Activated naive CD8-positive, alpha-beta T cell treated with anti-CD3 and anti-CD28 coated beads, Interleukin-2, amount 10 ng/mL, durations not matched to agents 7 days and 5 days (primary cell): ENCODE measurements at places on chromosomes 7 and 10.

- DNase-seq = no peak
Observed at GRCh38 chr7:33836797-33837355, 68.5 kb upstream of the BMPER start.

DNA sequence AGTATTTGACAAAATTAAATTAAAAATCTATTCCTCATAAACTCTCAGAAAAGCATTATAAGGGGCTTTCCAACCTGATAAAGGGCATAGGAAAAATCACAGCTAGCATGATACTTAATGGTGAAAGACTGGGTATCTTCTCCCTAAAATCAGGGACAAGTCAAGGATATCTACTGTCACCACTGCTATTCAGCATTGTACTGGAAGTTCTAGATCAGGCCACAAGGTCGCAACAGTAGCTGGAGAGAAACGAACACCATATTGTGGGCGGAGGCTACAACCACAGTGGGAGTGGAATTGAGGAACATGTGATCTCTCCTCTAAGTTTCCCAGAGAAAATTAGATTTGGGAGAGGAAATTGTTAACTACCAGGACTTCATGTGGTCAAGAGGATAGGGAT is 70.0 kb upstream of the NAMPT start:
- DNase-seq = no peak

- no peak for DNase-seq
Observed at GRCh38 chr10:70668454-70668970, 3.8 kb upstream of the ADAMTS14 start.

DNA sequence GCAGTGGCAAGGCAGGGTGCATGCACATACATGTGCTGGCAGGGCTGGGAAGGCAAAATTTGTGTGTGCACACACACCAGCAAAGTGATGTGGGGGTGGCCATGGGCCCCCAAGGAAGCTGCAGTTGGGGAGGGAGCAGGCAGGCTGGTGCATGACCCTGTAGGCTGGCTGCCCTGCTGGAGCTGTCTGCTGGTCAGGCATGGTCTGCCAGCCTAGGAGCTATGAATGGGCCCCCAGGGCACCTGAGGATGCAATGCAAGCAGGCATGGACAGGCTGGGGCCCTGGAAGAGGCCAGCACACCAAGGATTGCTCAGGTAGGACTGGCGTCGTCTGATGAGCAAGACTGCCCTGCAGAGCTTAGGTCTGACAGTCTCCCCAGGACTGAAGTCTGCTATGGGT is 18.2 kb upstream of the PPP1R3A start:
- no peak for DNase-seq

GRCh38 chr7:135536150-135536549 is 21.6 kb upstream of the NUP205 start:
- no peak for DNase-seq
